ENCODE measurements at places on chromosomes 4 and X. TPM values are rescaled to one million over a fixed set of nuclear protein-coding genes. Genes with fewer than 3 reads are reported as not detected.
A peak's percentile ranks its signal among the peaks of the same experiment; 100 is the strongest.

- no peak for DNase-seq
These were observed 1.8 kb downstream of the FNIP2 start for GRCh38 chr4:158770671-158771070.

P2RY4 gene
- total RNA-seq = not detected

- DNase-seq = no peak
These were observed 677.7 kb upstream of the HTR2C start for GRCh38 chrX:113906168-113906567.

VCX3B gene
- total RNA-seq = not detected

IL2 gene
- not detected for total RNA-seq

DNA sequence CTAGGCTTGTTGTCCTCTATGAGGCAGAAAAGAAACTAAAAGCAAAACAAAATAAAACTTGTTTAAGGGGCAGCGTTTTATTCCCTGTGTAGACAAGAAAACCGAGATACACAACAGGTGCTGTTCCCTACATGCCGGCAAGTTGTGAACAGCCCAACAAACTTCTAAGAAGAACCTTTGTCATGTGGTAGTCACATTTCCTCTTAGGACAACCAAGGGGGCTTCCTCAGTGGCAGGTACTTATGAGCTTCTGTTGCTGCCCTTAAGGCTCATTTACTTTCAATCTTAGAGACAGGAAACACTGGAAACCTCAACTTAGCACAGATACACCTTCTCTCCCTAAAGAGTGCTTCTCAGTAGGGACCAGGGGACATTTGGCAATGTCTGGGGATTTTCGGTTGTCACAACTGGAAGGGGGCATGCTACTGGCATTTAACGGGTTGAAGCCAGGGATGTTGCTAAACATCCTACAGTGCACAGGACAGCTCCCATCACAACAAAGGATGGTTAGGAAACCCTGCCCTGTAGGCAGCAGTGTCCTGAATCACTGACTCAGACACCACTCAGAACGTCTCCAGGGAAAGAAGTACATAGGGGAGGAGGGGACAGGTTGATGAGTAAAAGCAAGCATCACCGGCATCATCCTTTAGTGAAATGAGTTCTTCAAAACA, 111.0 kb downstream of the ASB9 start:
- no peak for DNase-seq

FGFBP2 gene
- not detected for total RNA-seq

UGT2A1 gene
- total RNA-seq = not detected

- no peak for DNase-seq
These were observed 278.9 kb upstream of the MAGEC2 start for GRCh38 chrX:142483965-142484364.

DNA sequence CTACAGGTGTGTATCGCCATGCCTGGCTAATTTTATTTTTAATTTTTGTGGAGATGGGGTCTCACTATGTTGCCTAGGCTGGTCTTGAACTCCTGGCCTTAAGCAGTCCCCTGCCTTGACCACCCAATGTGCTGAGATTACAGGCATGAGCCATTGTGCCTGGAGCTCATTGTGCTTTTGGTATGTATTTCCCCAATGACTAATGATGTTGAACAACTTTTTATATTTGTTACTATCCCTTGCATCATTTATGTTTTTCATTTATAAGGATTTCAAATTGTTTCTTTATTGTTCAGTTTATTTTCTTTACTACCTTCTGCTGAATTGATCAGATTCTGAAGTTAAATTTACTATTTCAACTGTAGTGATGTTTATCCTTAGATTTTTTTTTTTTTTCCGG, 199.7 kb downstream of the CEP135 start:
- DNase-seq = no peak

GRCh38 chrX:136549226-136549625, 17.2 kb downstream of the VGLL1 start:
- DNase-seq = no peak

DNA sequence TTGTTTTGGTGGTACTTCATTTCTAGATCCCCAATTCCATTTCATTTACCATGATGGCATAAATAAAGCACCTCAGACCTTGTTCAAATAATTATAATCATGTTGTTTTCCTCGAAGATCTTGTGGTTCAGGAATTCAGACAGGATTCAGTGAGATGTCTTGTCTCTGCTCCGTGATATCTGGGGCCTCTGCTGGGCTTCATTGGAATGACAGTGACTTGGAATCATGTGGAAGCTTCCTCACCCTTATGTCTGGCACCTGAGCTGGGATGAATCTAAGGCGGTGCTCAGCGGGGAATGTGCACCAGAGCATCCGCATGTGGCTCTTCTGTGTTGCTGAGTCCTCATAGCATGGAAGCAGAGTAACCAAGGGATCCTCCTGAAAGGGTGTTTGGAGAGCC, 132.2 kb downstream of the VEGFC start:
- DNase-seq = no peak

DNA sequence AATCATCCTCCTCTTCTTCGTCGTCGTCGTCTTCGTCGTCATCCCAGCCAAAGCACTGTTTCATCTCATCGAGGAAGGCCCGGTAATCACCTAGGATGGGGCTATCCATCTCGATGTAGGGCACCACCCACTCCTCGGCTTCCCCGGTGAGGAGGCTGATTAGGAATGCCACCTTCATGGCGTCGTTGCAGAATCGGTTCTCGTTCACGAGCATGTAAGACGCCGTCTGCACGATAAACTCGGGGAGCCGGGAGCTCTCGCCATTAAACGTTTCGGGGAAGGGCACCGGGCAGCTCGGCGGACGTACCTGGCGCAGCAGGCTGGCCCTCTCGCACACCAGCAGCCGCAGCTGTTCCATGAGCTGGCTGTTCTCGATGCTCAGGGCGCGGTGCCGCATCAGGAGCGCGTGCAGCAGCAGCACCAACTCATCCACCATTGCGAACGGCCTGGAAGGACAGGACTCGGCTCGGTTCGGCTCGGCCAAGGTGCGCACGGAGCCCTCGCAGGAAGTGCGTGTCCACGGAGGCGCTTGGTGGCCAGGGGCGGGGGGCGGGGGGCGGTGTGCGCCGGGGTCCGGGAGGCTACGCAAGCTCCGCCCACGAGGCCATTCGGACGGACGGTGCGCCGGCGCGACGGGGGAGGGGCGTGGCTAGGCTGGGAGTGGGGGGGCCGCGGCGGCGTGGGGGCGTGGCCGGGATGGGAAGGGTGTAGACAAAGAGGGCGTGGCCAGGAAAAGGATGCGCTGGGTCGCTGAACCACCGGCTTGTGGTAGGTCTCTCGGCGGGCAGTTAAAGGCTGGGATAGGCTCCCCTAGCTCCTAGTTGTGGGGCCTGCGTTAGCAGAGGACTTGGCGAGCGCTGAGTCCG, at the start of gene LDOC1:
TSS of gene LDOC1 (minus strand) at position 544 of the 866 bp plus-strand sequence. CDS start at position 436, 108 bp downstream.
- DNase-seq = peak; percentile 86

- DNase-seq = no peak
These were observed 147.6 kb upstream of the TBC1D9 start for GRCh38 chr4:140903522-140904475.

GRCh38 chr4:152279234-152279566, 256.7 kb downstream of the FBXW7 start:
- no peak for DNase-seq

ITGB1BP2 gene
- total RNA-seq = 3.6 TPM

CXCL11 gene
- total RNA-seq = not detected

DNA sequence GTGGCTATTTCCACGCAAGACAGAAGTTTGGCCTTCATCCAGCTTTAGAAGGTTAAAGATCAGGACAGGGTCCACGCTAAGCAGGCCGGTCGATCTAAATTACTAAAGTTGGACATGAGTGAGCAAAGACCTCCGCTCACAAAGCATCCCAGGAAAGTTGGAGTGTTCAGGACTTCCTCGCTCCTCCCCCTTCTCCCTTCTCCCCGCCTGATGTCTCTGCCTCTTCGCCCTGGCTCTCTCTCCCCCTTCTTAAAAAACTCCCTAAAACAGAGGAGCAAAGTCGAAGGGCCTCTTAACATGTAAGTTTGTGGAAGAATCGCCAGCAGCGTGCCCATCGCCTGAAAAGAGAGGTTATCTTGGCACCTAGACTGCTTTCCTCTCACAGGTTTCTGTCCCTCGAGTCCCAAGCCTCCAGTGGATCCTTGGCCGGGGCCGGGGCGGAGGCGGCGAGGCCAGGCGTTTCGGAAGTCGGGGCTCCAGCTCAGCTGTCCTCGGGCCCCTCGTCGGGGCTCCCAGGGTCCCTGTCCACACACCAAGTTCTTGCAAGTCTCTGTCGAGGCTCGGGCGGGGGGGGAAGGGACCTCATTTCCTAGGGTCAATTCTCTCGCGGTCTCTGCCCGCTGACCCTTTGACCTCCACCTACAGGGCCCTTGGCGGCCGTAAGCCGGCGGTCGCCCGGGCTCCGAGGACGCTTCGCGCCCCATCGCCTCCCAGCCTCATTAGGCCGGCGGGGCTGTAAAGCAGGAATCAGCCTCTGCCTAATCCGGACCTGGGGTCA, 7.6 kb downstream of the ZIC3 start:
- no peak for DNase-seq

GRCh38 chrX:151004085-151004484, 20.9 kb downstream of the HMGB3 start:
- no peak for DNase-seq

GLRA3 gene
- 0.60 TPM for total RNA-seq

GRPR gene
- 9.8 TPM for total RNA-seq

DNA sequence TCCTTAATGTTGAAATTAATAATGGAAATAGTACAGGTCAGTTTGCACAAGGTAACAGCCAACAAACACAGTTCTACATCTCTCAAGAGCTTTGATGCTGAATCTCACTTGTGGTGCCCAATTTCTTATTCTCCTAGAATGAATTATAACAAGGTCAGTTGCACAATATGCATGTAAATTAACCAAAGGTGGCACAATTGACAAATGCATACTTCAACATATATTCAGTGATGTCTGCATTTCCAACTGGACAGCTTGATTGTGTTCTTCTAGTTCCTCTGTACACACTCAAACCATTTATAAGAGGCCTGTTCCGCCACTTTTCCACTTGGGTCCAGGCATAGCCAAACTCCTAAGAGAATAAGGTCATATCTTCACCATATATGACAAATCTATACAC, 210.3 kb upstream of the EPHA5 start:
- no peak for DNase-seq

- no peak for DNase-seq
These were observed 897.9 kb upstream of the FTHL17 start for GRCh38 chrX:31969714-31970113.

DNA sequence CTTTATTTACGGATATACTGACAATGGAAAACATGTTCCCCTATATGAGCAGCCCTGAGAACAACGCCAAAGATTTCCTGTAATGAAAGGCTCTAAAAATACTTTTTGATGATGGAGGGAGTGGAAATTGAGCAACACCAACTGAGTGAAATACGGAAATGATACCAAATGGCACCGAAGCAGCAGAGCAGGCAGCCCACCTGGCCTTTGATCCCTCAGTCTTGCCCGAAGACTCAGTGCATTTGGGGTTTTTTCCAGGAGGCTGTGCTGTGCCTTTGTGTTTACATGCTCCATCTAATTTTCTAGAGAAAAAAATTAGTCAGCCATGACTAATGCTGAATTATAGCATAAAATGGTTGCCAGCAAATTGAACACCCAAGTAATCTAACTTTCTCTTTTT, 169.9 kb upstream of the RBPJ start:
- no peak for DNase-seq

SSX2 gene
- not detected for total RNA-seq

CYSLTR1 gene
- total RNA-seq = not detected

DNA sequence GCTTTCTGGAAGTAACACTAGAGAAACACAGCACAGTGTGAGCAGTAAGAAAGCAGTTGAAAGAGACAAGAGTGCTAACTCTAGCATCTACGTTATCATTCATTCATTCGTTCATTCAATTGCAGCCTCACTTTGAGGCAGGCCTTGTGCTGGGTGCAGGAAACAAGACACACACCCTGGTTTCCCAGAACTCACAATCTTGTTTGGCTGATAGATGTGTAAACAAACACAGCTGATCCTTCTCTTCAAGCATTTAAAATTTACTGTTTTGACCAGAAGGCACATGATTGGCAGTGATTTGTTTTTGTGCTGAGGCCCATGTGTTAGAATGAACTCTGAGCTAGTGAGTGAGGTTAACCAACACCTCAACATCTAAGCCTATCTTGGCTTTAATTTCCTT, 20.4 kb upstream of the TBC1D9 start:
- DNase-seq = no peak

SPANXN5 gene
- total RNA-seq = not detected

DNA sequence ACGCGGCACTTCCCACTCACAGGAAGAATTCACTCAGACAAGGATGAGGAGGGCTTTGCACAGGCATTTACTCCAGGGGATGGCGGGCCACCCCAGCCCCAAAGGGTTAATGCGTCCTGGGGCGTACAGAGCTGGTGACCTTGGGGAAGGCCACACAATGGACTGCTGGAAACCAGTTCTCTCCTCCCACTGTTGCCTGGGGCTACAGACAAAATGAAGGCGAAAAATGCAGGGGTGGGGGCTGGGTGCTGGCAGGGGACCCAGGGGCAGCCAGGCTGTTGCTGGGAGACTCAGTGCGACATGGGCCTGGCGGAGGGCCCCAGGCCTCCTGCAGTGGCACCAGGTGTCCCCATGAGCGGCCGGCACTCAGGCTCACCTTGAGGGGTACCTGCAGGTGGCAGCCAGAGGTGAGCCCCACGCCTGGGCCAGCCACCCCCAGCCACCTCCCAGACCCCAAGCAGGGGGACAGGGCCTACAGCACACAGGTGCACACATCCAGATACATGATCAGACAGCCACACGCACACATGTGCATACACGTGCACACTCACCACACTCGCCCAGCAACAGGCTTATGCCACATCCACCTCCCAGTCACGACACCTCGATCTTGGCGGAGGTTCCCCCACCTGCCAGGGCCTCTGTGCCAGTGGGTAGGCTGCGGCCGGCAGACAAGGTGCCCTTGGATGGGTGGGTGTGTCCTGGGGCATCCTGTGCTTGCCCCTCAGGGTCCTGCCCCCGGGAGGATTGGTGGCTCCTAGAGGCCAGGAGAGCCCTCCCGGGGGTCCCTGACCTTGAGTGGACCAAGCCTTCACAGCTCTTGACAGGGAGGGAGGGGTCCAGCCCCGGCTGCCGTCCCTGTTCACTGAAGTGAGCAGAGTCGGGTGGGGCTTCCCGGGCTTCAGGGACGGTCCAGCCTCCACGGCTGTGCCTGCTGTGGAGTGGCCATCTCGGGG, 13.1 kb downstream of the NAT8L start:
- no peak for DNase-seq

GRCh38 chr4:146590801-146591200, 47.9 kb upstream of the POU4F2 start:
- DNase-seq = no peak

- DNase-seq = no peak
These were observed 326.8 kb downstream of the ZNF674 start for GRCh38 chrX:46218373-46218772.

CLGN gene
- 3.0 TPM for total RNA-seq

- no peak for DNase-seq
These were observed 394.7 kb upstream of the CPEB2 start for GRCh38 chr4:14607578-14607977.

All from type B pancreatic cell (in vitro differentiated cells).